NCI-H2227 treated with DMSO at 0.1 percent for 48 hours (cell line): ENCODE measurements at places on chromosomes 13 and 19.

DNA sequence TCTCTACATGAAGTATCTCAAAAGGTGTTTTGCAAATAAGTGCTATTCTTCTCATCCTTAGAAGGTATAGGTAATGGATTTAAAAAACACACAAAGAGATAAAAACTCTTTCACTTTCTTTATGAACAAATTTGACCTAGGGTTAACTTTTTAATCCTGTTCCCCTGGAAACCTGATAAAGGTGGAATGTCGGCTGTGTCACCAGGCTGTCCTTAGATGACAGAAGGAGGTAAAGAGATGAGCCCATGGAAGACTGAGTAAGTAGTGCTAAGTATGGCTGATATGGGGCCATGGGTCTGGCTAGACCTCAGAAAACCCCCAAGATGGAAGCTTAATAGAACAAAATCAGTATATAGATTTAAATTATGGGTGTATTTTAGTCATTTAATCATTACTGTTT lies 153.8 kb upstream of the LSM14A start:
- DNase-seq, result no peak

- DNase-seq, result no peak
Measured at GRCh38 chr19:17243830-17244617, 1.7 kb downstream of the NR2F6 start.

DNA sequence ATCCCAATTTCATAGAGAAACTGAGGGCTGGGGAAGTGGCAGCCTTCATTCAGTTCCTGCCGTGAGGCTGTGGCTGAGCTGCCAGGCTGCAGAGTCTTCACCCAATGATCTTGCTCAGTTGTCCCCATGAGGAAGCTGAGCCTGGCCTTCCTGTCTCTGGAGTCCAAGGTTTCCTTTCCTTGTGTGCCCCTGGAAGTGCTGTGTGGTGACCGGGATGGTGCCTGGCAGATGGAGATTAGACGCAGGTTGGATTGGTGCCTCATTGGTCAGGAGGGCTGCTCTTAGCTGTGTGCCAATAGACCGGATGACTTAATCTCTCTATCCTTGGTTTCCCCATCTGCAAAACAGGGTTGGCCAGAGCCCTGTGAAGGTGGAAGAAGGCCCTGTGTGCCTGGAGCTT lies 24.6 kb downstream of the DNM2 start:
- no peak for DNase-seq

- DNase-seq, result no peak
Measured at GRCh38 chr13:95367309-95367843, 66.1 kb upstream of the ABCC4 start.

- no peak for DNase-seq
Measured at GRCh38 chr19:16377521-16377920, 52.9 kb downstream of the KLF2 start.

GRCh38 chr13:95087746-95088305 lies 213.4 kb downstream of the ABCC4 start:
- no peak for DNase-seq

DNA sequence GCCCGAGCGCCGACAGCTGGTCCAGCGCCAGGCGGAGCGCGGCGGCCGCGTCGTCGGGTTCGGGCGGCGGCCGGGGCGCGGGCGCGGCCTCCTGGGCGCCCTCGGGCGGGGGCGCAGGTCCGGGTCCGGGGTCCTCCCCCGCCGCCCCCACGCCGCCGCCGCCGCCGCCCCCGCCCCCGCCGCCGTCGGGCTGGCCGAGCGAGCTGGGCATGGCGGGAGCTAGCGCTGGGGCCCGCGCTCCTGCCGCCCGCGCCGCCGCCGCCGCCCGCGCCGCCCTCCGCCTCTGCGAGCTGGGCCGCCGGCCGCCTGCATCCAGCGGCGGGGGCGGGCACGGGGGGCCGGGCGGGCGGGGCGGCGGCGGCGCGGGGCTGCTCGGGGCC lies 287 bp downstream of the MEX3D start:
- DNase-seq, result no peak

DNA sequence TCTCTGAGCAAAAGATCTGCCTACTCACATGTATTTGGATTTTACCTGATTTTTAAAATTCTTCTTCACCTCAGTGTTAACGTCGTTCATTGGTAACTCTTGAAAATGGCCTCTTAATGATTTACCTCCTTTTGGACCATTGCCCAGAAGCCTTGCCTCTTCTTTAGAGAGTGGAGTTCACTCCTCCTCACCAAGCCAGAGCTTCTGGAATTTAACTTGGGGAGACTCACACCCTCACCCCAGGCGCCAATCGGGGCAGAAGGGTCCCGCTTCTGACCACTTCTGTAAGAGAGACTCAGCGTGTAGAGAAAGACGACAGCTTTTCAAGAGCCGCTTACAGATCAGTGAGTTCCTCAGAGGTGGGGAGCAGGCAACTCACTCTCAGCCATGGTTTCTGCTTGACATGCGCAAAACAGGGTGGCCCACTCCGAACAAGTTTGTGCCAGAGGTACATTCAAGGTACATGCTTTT lies 2.7 kb downstream of the PNMA8C start:
- DNase-seq, result no peak

GRCh38 chr13:50526661-50527071 lies 316.8 kb downstream of the DLEU7 start:
- no peak for DNase-seq

DNA sequence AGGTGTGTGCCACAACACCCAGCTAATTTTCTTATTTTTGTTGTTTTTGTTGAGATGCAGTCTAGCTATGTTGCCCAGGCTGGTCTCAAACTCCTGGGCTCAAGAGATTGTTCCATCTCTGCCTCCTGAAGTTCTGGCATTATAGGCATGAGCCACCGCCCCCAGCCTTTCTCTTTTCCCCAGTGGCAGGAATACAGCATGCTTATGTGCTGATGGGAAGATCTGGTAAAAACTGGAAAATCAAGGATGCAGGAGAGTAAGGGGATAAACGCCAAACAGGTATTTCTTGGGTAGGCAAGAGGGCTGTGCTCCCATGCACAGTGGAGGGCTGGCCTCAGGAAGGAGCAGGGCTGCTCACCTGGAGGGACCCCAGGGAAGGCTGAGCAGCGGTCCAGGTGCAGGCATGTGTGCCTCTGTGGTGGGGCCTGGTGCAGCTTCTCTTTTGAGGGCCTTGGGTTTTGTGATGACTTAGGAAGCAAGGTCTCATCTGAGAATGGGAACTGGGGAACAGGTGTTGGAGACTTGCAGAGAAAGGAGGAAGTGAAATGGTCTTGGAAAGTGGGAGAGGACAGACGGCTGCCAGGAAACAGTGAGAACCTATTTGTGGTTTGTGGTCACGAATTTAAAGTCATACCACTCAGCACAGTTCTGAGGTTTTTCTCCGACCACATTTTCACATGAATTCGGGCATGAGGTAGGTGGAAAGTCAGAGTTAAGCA lies 106.5 kb downstream of the TEX26 start:
- DNase-seq, result no peak

- DNase-seq, result no peak
Measured at GRCh38 chr19:3798137-3798536, 12.0 kb upstream of the MATK start.

DNA sequence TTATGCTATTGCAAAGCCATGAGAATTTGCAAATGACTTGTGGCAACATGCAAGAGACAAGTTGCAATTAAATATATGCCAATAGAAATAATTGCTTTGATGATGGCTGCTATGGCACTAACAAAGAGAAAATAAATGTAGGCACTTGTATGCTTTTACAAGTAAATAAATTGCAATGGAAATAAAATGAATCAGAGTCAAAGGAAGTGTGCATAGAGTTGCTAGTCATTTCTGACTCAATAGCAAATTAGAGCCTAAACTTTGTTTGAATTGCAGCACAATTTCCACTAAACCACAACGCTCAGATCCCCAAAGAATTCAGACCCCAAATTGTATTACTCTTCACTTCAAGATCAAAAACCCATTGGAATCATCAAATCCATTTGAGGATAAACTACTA lies 792.1 kb upstream of the ARGLU1 start:
- DNase-seq, result no peak

DNA sequence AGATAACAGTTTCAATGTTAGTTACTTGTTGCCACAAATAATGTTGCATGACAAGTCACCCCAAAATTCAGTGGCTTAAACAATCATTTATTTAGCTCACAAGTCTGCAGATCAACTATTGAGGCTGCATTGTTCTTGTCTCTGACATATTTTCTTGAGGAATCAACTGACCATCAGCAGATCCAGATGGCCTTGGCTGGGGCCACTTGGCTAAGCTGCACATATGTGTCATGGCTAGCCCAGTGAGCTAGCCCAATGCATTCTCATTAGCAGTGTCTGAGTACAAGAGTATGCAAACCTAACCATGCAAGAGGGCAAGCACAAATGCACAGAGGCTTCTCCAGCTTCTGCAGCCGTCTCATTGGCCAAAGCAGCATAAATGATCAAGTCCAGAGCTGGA lies 180.4 kb downstream of the DNAJC15 start:
- no peak for DNase-seq

- no peak for DNase-seq
Measured at GRCh38 chr13:80555796-80556678, 215.1 kb upstream of the SPRY2 start.

DNA sequence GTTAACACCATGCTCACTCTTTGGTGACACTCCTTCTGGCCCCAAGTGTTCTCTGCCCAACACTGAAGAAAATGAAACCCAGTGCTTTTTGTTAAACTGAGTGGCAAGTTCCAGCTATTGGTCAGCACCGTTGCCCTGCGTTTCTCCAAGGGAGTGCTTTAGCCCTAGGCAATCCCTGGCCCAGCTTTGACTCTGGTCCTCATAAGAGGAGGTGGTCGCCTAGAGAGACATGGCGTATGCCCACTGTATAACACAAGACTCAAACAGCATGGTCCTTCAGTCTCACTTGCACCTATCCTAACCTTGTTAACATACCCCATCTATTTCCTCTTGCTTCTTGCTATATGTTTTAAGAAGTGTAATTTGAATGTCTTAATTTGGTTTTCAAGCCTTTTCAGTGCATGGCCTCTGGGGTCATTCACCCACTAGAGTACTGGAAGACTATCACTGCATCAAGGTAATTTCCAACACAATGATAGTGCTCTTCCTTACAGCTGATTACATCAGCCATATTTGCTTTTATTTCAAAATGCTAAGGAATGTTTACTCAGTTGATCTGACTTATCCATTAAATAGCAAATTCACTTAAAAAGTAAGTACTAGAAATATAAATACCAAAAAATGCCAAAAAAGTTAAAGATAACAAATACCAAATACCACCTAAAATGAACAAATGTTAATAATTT lies 190.5 kb upstream of the SOX21 start:
- no peak for DNase-seq

DNA sequence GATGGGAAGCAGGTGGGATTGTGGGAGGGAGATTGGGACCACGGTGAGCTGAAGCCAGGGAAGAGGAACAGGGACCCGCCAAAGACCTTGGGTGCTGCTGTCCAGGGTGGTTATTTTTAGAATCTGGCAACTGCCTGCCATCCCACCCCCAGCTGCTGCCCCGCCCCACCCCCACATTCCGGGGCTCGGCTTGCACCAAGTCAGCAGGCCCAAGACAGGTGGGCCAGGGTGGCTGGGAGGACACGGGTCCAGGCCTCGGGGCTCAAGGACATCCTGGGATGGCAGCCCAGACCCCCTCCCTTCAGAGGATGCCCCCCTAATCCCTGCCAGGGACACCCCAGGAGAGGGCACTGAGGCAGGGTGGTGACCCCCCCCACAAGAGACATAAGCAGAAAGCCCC lies 827 bp downstream of the CKM start:
- DNase-seq, result no peak

- DNase-seq, result no peak
Measured at GRCh38 chr19:10243606-10244005, 8.4 kb upstream of the MRPL4 start.

GRCh38 chr13:39364947-39365468 lies 238.0 kb downstream of the LHFPL6 start:
- no peak for DNase-seq

DNA sequence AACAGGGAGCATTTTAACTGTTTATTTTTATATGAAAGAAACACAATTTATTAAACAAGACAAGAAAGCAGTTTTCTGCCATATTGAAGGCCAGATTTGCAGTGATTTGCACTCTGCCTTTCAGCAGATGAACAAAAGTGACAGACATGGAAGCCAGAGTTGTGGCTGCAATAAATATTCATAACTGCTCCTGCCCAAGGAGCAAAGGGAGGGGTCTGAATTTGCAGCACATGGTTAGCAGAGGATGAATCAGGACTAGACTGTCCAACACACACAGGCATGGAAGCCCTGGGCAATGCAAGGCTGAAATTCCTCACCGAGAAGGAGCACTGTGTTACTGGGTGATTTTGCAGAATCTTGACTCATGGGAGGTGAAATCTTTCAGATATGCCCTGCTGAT lies 418.2 kb downstream of the DCT start:
- DNase-seq, result no peak

DNA sequence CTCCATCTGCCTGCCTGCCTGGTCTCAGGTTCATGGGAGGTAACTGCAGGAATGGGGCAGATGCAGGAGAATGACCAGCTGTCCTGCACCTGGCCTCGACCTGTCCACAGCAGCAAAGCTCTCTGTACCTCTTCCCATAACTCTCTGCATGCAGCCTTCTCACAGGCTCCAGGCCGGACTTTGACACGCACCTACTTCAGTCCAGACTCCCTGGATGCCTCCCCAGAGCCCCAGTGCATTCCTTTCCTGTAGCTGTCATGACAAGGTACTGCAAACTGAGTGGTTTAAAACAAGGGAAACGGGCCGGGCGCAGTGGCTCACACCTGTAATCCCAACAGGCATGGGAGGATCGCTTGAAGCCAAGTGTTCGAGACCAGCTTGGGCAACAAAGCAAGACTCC lies 3.3 kb downstream of the NANOS2 start:
- no peak for DNase-seq

- DNase-seq, result no peak
Measured at GRCh38 chr19:3721887-3722442, 13.8 kb downstream of the TJP3 start.

DNA sequence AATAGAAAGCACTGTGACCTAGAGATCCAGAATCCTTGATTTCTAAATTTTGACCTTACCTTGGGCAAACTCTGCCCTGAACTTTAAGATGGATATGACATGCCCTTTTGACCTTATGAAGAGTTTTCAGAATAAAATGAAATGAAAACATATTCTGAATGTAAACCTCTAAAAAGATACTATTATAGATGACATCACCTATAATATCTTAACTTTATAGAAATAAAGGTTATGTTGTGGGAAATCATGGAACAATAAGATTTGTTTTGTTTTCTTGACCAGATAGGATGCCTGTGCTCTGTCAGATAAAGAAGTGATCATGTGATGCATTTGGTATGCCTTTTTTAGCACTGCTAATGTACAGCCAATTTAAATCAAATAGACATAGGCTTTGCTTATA lies 13.1 kb upstream of the LPAR6 start:
- DNase-seq, result no peak

- DNase-seq, result no peak
Measured at GRCh38 chr19:7694499-7694898, 7.4 kb downstream of the FCER2 start.

- DNase-seq, result no peak
Measured at GRCh38 chr13:39468306-39468705, 134.7 kb downstream of the LHFPL6 start.

- DNase-seq, result no peak
Measured at GRCh38 chr13:59099182-59099974, 1064.3 kb downstream of the DIAPH3 start.
